ENCODE measurements at places on chromosomes 3 and 15.

DNA sequence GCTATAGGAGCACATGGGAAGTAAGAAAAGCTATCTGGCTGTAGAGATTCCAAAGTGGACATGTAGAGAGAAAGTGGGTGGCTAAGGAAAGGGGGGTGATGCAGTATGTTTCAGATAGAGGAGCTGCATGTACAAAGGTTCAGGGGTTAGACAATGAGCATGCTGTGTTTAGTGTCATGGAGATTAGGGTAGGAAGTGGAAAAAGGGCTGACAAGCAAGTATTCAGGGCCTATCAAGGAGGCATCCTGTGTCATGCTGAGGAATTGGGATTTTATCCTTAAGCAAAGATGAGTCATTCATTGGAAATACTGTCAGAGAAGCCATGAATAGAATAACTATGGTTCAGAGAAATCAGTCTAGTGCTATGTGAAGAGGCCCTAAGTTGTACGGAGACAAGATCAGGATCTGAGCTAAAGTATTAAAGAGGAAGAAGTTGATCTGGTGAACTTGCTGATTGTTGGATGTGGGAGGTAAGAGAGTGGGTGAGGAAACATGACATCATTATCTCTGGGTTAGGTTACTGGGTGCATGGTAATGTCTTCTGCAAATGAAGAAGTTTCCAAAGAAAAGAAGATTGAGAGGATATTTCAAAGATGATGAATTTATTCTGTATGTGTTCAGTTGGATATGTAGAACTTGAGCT lies 176.7 kb upstream of the GOLIM4 start:
- no peak for DNase-seq

DNA sequence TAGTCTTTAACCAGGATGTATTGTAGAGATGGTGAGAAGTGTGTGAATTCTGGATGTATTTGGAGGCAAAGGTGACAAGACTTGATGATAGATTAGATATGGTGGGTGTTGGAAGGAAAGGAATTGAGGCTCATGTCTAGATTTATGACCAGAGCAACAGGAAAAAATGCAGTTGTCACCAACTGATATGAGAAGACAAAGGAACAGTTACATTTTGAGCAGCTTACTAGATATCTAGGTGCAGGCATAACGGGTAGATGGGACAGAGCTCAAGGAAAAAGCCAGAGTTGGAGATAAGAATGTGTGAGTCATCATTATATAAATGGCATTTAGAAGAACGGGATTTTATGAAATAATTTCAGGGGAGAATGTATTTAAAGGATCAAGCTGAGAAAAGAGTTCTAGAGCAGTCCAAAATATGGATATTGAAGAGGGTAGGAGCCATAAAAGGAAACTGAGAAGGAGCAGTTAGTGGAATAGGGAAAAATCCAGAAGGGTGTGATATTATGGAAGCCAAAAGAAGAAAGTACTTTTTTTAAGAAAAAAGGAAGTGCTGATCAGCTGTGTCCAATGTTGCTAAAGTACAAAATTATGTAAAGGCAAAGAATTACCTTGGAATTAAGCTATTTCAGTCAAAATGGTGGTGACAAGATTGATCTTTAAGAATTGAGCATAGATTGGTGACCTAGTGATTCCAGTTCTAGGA lies 262.5 kb downstream of the CGGBP1 start:
- DNase-seq: no peak

DNA sequence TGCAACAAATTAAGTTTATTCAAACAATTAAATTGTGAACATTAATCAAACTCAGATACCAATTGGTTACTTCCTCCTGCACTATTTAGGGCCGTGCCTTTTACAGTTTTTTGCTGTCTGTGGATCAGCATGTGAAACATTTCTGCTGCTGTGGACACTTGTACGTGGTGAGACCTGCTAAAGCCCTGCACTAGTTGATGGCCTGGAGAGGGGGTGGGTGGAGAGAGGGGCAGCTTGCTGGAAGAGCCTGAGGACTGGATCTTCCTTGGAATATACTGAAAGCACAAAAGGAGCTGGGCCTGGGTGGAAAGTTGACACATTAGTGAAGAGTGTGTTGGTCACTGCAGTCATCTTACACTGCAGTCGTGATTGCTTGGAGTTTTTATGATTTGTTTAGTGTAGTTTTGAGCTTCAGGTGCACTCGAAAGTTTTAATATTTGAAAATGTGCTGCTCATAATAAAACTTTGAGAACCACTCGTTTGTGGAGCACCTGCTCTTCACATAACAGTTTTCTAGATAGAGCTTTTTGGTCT lies 11.4 kb downstream of the PLCL2 start:
- DNase-seq: no peak

- no peak for DNase-seq
These were observed 55.0 kb upstream of the FOXB1 start for GRCh38 chr15:59948924-59949613.

- no peak for DNase-seq
These were observed 9.5 kb downstream of the PARP14 start for GRCh38 chr3:122690096-122690495.

- DNase-seq: peak; percentile 41
These were observed 73.5 kb downstream of the VGLL4 start for GRCh38 chr3:11570251-11570650.

GRCh38 chr3:114290911-114291901 lies 2.6 kb upstream of the TIGIT start:
- peak; percentile 42 for DNase-seq

DNA sequence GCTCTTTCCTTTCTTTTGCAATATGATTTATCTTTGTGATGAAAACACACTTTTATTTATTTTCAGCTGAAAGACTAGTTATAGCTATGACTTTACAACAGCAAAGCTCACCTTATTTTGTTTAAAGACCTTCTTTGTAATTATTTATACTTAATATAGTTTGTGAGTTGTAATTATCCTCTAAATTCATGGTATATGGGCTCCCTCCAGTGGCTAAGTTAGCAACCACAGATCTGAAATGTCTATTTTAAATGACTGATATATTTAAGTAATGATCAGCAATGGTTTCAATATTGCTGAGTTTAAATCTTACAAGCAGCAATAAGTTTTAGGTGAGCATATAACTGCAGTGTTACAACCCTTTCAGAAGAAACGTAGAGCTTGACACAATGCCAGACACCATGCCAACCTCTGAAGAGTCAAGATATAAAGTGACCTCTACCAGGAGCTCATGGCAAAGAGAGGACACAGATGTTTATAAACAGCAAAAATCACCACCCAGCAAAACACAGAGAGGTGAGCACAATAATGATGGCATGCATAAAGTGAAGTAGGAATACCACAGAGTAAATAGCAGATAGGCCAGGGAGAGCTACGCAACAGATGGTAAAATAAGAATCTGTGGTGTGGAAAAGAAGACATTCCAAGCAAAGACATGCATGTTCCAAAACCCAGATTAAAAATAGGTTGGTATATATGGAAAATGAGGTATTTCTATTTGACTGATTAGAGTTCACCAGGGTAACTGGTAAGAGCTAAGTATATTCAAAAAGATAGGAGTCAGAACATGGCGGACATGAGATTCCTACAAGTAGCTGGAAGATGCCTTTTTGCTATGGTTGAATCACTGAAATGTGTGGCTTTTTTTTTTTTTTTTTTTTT lies 143.7 kb upstream of the ZNF385D start:
- DNase-seq: peak; percentile 33

DNA sequence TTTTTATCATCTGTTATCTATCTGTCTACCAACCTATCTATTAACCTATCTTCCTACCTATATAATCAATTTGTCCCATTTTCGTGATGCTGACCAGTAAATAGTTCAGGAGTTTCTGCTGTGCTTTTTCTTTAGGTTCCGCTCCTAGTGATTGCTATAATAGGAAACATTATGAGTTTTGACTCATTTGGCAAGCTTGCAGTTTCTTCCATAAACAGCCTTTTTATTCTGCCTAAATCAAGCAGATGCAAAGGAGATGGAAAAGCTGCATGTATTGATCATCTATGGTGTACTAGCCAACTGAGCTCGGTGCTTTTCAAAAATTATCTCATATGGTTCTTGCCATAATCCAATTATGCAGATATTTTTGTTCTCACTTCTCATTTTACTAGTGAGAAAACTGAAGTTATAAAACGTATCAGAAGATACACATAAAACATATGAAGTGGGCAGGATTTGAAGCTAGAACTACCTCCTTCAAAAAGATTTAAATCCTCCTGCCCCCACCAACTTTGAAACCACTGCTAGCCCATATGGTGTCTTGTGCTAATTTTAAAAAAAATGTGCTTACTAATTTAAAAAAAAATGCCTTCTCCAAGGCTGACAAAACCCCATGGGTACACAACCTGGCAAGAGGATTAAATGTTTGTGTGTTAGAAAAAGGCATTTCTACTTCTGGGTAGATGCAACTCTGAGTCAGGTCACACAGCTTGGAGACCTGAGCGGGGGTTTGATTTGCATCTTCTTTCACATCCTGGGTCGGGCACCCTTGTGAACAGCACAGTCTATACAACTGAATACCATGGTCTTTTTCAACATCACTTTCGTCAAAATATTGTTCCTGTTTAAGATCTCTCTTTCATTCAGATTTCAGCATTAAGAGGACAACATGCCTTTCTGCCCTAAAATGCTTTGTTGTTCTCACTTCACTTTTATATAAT lies 267.0 kb downstream of the CHL1 start:
- no peak for DNase-seq

GRCh38 chr3:140216249-140216648 lies 281.3 kb downstream of the CLSTN2 start:
- peak; percentile 2 for DNase-seq

GRCh38 chr3:52835766-52836470 lies 1.1 kb upstream of the MUSTN1 start:
- no peak for DNase-seq

- peak; percentile 43 for DNase-seq
These were observed 22.1 kb downstream of the ACKR2 start for GRCh38 chr3:42831321-42831713.

- no peak for DNase-seq
These were observed 1.9 kb downstream of the CAMK2N2 start for GRCh38 chr3:184259396-184259877.
